ENCODE measurements at places on chromosomes 2 and 18.

- no peak for DNase-seq
These were observed 32.9 kb downstream of the CD28 start for GRCh38 chr2:203739351-203739750.

DNA sequence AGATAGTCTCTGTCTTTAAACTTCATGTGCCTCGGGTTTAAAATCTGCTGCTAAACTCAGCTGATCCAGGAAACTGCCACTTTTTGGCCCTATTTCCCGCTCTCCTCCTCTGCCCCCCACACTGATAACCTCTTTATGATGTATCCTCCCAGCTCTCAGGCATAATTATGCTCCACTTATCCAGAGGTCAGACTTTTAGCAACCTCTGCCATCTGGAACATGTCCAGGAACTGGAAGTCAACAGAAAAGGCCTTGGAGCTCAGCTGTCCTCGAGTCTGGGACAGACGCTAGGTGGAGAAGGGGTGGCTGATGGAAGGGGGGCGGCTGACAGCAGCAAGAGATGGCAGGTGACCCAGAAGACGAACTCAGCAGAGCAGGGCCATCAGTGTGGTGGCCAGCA, 41.2 kb downstream of the ASAP2 start:
- peak; percentile 11 for DNase-seq

DNA sequence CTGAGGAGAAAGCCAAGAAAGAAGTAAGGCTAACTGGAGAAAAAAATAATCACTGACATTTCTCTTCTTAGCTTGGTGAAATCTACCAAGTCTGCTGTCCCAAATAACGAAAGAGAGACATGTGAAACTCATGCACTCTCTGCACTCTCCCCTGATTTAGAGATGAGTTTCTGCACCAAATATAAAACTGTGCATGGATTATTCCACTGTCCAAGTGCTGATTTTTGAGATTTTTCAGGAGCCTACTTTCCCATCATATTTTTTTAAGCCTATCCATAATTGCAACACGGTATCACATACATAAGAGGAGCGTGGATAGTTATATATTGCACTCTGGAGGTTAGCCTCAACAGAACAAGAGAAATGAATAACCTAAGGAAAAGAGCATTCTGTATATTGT, 10.0 kb upstream of the RIT2 start:
- DNase-seq, result no peak

- no peak for DNase-seq
These were observed 1167.9 kb downstream of the DSC3 start for GRCh38 chr18:29874519-29875098.

GRCh38 chr2:215705771-215706361, 270.0 kb upstream of the FN1 start:
- DNase-seq, result no peak

DNA sequence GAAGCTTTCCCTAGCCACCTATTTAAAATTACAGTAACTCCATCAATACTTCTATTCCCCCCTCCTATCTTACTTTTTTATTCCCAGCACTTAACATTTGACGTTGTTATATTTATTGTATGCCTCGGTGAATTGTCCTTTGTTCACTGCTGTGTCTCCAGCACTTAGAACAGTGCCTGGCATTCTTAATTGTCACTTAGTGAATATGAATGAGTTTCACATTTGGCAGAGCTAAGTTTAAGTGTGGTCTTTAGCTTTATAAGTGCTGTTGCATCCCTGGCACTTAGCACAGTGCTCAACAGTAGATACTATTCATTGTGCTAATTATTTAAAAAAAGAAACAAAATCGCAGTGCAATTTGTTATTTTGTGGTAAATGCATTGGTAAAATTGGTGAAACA, 1.7 kb downstream of the RMP24 start:
- no peak for DNase-seq

GRCh38 chr2:32905270-32905669, 41.5 kb upstream of the LTBP1 start:
- no peak for DNase-seq

GRCh38 chr18:42052122-42052708, 97.2 kb downstream of the PIK3C3 start:
- no peak for DNase-seq

DNA sequence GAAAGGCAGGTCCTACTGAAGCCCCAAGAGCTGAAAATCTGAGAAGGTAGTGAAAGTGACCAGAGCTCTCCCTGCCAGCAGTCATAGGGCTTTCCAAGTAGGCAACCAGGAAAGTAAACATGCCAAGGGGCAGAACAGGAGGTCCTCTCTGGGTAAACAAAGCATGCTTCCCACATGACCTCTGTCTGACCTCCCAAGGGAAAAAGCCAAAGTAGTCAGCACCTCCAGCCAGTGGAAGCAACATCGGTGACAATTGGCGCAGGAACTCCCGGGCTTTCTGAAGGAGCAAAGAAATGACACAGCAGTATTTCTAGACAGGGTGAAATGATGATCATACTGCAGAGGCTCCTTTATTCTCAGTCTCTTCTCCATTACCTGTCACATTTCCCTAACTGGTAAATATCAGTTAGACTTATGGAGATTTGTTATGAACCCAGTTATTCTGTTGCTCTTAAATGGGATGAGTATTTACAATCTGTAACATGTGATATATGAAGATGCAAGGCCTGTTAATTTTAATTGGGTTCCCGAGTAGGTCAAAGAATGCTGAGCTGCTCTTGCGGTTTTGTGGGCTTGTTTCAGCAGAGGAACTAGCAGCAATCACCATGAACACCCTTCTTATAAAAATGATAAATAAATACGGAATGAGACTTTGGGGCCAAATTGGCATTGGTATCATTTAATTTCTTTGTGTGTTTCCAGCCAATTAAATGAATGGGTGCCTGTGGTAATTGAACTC, 321.0 kb downstream of the RND3 start:
- DNase-seq, result no peak

GRCh38 chr2:3312576-3313345, 64.9 kb downstream of the EIPR1 start:
- no peak for DNase-seq

- DNase-seq, result no peak
These were observed 91.7 kb upstream of the ITGA6 start for GRCh38 chr2:172335736-172336135.

DNA sequence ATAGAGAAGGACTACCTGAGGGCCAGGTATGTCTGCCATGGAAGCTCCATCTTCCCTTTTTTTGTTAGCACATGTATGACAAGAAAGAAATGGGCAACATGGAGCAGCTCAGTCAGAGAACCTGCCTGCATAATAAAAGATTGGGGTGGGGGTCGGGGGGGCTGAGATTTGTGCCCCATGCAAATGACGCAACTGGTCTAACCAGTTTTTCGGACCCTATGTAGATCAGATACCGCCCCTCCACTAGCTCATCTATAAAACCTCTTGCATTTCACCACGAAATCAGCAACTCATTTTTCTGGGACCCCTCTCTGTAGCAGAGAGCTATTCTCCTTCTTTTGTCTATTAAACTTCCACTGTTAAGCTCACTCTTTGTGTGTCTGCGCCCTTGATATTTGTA, 657.2 kb downstream of the ERBB4 start:
- no peak for DNase-seq

DNA sequence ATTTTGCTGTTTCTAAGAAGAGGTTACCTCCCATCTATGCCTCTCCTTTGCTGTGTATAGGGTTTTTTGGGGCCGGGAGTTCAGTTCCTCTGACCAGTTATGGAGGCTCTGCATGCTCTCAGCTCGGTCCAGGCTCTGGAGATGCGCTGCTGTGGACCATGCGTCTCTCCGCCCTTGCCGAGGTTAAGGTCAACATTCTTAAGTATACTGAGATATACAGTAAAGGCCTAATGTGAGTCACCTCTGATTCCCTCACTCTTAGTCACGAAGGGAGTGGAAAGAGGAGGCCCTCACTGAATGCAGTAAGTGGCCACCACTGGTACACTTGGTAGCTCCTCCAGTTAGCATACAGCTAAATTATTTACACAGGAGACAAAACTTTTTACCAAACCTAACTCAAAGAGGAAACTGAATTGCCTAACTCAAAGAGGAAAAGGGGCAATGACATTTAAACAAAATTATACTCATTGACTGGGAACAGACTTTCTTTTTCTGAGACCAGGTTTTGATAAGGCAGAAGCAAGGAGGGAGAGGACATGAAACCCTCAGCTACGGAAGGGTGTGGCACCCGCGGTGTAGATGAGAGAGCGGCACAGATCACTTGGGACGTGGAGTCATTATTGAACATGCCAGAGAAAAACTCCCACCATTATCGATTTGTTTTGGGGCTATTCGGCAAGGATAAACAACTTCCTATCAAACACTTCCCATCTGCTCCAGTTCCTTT, 98.7 kb downstream of the COPS8 start:
- no peak for DNase-seq

DNA sequence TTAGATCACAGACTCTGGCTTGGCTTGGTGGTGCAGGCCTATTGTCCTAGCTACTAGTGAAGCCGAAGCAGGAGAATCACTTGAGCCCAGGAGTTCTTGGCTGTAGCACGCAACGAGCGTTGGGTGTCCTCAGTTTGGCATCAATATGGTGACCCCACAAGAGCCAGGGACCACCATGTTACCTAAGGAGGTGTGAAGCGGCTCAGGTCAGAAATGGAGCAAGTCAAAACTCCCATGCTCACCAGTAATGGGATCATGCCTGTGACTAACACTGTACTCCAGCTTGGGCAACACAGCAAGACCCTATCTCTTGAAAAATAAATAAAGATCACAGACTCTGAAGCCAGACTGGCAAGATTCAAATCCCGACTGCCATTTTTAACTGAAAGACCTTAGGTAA, 1.7 kb upstream of the NOL10 start:
- DNase-seq, result no peak

DNA sequence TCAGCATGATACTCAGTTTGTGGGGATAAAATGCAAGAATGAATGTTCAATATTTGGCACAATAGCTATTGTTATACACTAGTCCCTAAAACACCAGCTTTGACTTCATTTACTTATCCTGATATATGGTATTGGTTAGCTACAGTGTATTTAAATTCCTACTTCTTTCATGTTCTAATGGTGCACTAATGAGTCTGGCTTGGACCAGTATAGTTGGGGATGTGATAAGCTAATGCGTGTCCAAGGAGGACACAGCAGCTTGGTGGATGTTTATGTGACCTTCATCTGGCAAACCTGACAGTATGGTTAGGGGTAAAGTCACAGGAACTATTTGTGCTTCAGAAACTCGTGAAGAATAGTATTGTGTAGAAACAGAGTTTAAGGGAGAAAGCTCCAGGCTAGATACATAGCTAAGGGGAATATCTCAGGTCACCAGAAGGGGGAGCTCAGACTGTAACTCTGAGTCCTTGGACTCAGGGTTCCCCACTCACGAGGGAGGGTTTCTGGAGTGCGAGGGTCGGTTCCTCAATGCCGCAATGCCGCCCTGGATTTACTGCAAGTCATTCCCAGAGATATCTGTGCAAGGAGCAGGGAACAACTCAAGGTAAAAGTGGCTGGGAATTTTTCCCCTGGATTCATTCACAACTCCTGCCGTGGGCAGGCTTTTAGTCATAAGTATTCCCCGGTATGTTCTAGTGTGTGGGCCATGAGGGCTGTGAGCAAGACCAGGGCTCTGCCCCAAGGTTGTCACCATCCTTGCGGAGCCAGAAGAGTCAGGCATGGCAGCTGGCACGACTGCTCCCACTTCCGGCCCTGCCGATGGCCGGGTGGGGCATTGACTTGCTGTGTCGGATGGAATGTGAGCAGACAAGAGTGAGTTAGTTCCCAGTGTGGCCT, 14.5 kb downstream of the IL1R2 start:
- no peak for DNase-seq

DNA sequence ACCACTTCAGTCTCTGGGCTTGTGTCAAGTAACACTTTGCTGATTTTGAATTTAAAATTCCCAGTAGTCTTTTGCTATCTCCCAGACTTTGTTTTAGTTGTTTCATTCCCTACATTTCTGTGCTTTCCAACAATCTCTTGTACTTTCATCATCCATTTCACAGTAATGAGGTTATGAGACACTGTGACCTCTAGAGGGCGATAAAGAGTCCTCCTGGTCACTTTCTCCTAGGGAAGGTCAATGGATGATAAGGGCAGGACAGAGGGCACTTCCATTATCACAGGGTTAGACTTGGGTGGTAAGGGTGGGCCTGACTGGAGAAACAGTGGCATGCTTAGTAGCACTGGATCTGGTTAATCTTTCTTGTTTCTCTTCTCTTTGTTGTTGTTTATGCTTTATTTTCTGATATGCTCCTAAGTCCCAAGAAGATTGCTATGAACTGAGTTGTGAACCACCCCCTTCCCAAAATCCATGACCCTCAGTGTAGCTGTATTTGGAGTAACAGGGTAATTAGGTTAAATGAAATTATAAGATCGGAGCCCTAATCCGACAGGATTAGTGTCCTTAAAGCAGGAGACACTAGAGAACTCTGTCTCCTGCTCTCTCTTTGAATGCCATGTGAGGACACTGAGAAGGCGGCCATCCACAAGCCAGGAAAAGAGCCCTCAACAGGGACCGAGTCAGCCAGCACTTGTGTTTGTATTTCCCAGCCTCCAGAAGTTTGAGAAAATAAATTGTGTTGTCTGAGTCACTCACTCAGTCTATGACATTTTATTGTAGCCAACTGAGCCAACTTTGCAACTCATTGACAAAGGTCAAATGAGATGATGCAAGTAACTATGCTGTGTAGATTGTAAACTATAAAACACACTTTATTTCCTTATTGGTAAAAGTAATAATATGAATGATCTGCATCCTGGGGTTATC, 779.2 kb downstream of the CNTNAP5 start:
- peak; percentile 18 for DNase-seq

- no peak for DNase-seq
These were observed 78.8 kb downstream of the FHOD3 start for GRCh38 chr18:36376361-36376760.

DNA sequence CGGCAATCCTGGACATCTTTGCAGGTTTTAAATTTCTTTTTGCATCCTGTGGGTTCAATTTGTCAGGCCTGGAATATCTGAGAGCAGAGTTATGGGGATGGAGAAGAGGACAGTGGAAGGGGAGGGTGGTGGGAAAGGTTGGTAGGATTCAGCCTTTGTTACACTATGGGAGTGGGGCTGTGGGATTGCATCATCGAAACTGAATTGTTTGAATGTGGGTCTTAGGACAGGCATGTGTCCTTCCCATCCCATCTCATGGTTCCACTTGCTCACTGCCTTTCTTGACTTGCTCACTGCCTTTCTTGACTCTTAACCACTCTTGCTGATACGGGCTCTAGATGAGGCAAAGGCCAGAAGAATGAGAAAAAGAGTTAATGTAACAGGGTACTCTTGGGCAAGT, 12.9 kb downstream of the IGFBP2 start:
- DNase-seq, result no peak

DNA sequence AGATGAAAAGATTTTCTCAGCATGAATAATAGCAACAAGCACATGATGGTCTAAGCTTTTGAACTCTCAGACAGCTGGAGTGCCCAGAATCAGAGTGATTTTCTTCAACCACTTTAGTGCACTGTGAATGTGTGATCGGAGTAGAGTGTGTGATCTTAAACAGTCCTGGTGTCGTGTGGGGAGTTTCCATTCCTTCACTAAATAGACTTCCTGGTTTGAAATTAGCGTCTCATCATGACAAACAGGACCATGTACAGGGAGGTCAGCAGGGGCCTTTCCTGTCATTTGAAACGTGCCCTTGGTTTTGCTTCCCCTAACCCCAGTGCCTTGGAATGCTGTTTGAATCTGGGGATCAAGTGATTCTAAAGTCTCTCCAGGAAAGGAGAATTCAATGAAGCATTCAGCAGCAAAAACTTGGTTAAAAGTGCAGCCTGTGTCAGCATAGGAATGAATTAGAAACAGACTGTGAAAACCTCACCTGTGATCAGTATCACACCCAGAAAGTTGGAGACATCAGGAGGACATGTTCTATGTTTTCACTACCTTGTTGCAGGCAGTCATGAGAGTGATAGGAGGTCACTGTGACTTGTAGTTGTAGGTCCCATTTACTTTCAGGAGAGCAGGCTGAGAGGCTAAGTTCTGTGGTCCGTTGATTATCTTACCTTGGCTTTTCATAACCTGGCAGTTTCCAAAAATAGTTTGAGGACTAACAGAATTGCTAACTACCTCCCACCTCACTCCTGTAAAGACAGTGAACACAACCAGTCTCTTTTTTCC, 400.3 kb downstream of the MTX2 start:
- DNase-seq, result no peak
